Ecto neural progenitor cell (in vitro differentiated cells): ENCODE measurements at places on chromosomes 2 and 18.

- no peak for DNase-seq
These were observed 36.6 kb downstream of the CYP26B1 start for GRCh38 chr2:72111061-72111460.

DNA sequence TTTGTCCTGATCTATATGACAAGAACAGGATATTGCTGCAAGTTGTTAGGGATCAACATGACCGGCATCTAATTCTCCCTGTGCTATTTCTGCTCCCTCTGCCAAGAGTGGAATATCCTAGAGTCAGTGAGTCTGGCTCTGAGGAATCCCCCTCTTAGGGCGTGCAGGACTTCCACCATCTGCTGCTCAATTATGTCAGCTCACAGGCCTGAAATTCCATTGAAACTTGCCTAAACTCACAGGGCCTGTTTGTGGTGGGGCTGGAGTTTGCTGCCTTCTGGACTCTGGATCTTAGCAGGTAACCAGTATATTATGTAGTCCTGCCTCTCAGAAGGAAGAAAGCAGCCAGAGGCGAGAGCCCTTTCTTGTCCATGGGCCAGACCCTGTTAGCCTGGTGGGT lies 323.0 kb downstream of the TSN start:
- no peak for DNase-seq

- peak; percentile 51 for DNase-seq
These were observed at the start of gene BCL2 for GRCh38 chr18:63319383-63320122. BCL2 (minus strand) TSS chr18:63319769.

- DNase-seq = no peak
These were observed 86.5 kb downstream of the EIPR1 start for GRCh38 chr2:3291113-3291512.

GRCh38 chr2:121028577-121028976 lies 256.4 kb downstream of the TFCP2L1 start:
- DNase-seq = peak; percentile 7

GRCh38 chr2:231677632-231678104 lies 30.7 kb upstream of the PTMA start:
- DNase-seq = peak; percentile 84

GRCh38 chr2:40388161-40388560 lies 63.7 kb downstream of the SLC8A1 start:
- DNase-seq = no peak

DNA sequence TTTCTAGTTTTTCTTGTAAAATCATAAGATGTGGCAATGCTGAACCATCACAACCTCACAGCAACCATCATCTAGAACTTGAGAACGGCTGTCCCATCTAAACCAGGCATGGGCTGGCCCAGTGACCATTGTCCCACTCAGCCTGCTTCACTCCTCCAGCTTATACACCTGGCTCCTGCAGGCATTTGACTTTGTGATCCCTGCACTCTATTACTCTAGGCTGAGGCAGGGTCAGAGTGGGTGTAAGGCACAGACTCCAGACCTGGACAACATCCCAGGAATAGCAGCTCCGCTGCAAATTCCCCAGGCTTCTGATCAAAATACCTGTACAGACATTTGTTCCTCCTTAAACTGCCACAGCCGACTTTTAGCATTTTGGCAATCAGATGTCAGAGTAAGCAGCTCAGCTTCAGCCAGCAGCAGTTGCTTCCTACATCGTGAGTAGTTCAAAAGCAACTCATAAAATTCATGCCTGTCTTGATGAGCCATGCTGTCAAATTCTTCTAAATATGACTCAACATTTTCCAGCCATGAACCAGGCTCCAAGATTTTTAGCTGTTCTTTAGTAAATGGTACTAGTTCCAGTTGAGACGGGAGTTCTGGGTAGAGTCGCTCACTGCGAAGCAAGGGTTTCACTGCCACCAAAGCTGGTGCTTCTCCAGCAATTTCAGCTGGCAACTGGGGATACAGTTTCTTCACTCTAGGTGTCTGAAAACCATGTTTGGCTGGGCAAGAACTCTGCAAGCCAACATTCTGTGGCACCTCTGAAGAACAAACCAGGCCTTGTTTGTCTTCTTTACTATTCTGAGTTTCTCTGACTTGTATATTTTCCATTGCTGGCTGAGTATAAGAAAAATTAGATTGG lies 12.8 kb downstream of the EPG5 start:
- DNase-seq = no peak

GRCh38 chr2:7430869-7431641 lies 513.8 kb downstream of the RNF144A start:
- DNase-seq = peak; percentile 79

DNA sequence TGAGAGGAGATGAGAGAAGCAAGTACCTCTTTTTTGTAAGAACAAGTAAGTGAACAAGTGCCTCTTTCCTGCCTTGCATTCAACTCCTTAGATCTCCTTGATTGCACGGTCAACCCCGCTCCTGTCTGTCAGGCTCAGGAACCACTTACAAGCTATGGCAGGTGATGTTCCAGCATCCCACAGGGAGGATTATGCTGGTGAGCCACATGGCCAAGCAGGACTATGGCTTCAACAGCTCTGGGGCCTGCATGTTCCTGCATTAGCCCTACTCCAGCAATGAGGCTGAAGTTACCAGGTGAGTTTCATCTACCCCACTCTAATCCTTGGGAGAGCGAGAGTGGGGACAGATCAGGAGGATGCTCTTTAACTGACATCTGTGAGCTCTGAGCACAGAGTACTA lies 29.5 kb downstream of the TTC32 start:
- no peak for DNase-seq

DNA sequence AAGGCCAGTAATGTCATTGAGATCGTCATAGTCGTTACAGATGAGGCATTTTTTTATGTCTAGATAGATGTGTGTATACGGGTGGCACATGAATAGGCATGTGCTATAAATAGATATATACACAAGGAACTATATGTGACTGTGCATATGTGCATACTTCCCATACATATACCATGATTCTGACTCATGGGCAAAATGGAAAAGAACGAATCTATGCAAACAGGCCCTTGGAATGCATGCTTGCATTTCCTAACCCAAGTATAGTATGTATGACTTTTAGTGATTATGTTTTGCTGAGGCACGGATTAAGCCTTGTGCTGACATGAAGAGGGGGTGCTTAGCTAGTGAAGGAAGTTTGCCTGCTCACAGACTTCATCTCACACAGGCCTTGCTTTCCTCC lies 111.7 kb downstream of the BCL11A start:
- DNase-seq = no peak

GRCh38 chr2:49948091-49948490 lies 793.8 kb upstream of the FSHR start:
- no peak for DNase-seq
